Right kidney (tissue), 9 donors: ENCODE measurements at places on chromosomes 1 and 21.

- no peak for DNase-seq
These were observed 458.0 kb upstream of the VAMP3 start for GRCh38 chr1:7313081-7313546.

- DNase-seq = no peak
These were observed 3.8 kb downstream of the TTC34 start for GRCh38 chr1:2797741-2798016.

- peak; percentile 18 for DNase-seq
These were observed 26.8 kb upstream of the ZNF697 start for GRCh38 chr1:119674835-119675289.

DNA sequence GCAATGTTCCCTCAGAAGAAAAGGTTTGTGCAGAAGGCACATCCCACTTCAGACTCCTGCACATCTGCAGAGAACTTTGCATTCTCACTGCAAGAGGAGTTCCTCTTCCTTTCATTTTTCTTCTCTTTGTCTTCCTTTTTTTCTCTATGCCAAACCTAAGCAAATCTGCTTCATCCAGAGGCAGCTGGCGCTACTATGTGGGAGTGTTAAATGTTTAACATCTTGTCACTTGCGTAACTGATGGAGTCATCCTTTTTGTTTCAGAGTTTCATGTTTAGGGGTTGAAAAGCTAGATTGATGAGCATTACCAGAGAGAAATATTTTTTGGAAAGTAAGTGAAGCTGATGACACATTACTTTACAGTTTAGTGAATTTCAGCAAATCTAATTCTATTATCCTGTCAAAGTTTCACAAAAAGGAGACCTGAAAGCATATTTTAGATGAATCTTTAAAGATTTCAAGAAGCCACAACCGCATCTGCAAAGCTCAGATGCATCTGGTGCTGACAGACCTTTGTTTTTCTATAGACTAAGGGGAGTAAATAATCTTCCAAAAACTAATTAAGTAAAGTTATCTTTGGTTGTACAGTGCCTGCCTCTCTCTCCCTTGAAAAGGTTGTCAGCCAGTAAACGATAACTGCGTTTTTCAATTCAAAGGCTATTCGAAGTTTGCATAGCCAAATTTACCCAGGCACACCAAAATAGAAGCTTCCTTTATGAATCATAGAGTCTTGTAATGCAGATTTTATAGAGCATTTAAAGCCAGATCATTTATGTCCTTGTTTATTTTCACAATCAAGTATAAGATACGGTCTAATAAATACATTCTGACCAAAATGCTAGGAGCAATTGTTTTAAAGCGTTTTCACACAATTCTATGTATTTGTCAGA lies 1.2 kb upstream of the LRRC53 start:
- no peak for DNase-seq

DNA sequence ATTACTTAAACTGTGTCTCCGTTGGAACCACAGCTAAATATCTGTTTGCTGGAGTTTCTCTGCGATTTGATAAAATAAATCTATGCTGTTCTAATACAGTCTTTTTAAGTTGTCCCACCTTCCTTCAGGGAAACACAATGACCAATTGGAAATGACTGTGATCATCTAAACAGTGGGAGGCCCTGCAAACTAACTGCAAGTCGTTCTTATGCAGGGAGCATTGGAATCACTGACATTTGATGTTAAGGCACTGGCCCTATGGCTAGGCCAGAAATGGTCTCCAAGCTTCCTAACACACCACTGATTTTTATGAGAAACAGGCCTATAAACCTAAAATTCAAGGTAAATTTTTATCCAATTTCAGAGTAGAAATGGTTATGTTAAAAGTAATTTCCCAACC lies 645.2 kb downstream of the LMO4 start:
- no peak for DNase-seq

DNA sequence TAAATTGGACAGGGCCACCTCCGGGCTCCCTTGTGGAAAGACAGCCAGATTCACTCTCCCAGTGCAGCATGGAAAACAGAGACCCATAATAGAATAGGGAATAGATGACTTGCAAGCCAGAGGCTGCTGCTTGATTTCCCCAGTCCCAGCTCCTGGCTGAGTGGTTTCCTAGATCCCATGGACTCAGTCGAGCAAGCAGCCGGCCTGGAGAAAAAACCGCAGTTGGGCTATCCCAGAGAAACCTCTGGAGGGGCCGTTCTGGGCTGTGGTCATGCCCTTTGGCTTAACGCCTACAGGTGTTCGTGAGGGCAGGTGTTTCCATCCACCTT lies 61.7 kb downstream of the ELK4 start:
- DNase-seq = no peak

DNA sequence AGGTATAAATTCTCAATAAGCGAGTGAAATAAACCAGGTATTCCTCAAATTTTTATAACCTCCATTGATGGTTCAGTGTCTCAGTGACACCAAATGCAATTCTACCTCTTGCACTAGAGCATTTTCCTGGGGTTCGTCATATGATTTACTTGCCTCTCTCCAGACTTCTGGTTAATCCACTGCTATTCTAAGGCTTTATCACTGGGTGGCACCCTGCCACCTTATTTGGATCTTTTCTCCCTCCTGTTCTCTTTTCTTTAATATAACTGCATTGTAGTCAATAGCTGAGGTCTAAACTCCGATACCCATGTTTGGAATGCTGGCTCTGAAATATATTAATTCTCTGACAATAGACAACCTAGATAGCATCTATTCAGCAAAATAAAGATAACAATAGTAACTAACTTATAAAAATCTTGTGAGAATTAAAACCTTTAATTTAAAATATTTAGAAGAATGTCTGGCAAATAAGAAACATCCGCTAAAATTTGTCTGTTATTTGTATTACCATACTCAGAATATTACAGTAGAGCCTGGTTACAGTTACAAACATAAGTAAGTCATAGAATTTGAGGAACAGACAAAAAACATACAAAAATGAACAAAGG lies 436.4 kb downstream of the PLA2G4A start:
- DNase-seq = peak; percentile 4

- no peak for DNase-seq
These were observed 20.4 kb upstream of the FGGY start for GRCh38 chr1:59276439-59276851.

GRCh38 chr1:30089024-30089430 lies 634.4 kb downstream of the MATN1 start:
- DNase-seq = no peak
